ENCODE measurements at places on chromosomes 4 and X.

- DNase-seq: no peak
Measured at GRCh38 chr4:139715746-139716391, 50.2 kb downstream of the MGST2 start.

DNA sequence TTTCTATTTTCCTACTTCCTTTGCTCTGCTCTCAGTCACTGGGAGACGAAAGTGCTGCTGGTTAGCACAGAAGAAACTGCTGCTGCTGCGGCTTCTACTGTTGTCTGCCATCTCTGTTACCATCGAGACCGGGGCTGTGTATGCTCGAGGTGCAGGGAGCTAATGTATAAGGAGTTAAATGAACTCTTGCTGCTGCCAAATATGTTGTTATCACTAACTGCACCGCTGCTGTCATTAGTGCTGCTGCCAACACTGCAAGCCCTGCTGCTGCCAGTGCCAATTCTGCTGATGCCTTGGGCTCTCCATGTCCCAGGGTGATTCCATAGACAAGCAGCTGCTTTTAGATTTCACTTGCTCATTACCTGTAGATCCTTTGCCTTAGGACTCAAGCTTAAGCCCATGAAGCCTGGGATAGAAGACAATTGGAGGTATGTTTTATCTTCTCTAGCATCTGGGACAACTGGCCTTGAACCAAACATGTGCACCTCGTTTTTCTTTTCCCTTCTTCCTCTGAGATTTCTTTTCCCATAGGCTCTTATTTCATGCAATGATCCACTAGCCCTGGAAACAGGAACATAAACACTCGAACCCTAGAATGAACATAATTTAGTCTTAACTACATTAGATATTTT is 107.8 kb downstream of the CCSER1 start:
- no peak for DNase-seq

- no peak for DNase-seq
Measured at GRCh38 chrX:42752730-42753129, 25.2 kb downstream of the PPP1R2C start.

DNA sequence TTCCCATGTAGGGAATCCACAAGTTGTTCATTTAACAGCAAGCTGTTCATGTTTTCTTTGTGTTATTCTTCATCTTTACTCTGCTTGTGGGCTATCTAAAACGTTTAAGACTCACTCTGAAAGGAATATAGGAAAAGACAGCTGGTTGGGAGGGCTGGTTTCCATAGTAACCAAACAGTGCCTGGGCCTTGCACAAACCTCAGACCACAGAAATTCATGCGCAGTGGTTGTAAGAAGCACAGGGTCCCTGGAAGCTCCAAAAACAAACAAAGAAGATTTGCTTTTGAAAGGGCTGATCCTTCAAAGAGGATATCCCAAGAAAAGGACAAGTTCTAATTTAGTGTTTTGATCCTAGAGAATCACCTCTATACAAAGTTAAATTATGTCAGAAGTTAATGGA is 7.8 kb downstream of the SERTM2 start:
- no peak for DNase-seq

DNA sequence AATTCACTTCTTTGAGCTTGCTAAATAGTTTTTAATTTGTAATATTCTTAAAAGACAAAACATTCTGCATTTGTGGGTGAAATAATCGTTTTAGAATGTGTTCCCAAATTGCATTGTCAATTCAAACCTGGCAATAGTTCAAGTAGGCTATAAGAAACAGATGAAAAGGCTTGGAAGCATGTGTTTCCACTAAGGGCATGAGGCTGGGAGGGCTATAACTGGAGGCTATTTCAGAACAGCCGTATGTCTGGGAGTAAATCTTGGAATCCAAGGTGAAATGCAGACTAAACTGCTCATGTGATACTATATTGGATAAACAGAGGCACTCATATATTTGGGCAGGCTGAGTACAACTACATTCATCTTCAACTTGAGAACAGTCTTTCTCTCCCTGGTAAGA is 117.4 kb upstream of the GRPR start:
- no peak for DNase-seq

- DNase-seq: no peak
Measured at GRCh38 chrX:95055991-95056390, 1382.0 kb downstream of the FAM133A start.

- DNase-seq: no peak
Measured at GRCh38 chr4:57159866-57160265, 49.7 kb upstream of the IGFBP7 start.

- DNase-seq: no peak
Measured at GRCh38 chr4:81606166-81606565, 134.5 kb upstream of the RASGEF1B start.

DNA sequence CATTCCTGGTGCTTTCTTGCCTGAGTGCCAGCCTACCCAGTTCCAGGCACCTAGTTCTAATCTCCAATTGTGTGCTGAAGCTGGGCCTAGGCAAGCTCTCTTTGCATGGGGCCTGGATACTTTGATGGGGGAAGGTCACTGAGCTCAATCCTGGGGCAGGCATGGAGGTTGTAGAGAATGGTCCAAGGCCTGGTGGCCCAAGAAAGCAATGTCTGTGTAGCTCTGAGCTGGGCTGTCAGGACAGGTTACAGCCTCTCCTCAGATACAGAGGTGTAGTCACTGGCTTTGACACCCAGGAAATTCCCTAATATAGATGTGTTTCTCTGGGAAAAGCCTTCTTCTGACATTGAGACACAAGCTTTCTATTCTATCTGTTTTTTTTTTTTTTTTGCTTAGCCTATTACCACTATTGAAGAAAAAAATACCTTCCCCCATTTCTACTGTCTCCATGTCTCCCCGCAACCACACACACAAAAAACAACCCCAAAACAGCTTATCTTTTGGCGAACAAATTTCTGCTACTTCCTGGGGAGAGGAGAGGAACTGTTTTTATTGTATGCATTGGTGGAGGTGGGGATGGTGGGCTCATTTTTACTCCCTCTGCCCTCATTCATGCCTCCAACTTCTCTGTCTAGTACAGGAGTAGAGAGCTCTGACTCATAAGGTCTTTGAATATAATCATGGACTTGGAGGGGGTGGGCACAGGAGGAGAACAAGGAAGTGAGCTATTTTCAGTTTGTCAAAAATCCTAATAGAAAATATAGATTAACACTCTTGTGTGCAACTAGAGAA is 66.7 kb upstream of the DHX15 start:
- no peak for DNase-seq

GRCh38 chr4:38968668-38969067 is 63.5 kb downstream of the TMEM156 start:
- no peak for DNase-seq

DNA sequence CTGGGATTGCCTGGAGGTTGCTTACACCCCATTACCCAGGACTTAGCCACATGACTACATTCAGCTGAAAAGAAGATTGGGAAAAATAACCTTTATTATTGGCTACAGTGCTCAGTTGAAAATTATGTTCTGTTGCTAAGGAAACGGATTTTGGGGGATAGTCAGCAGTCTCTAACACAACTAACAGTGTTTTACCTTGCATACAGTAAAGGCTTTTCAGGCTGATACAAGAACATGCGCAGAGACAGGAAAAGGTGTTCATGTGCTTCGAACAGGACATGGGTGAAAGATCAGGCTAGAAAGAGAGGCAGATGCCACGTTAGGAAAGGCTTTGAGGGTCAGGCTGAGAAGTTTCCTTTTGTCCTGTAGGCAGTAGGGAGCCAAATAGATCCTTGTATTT is 14.8 kb upstream of the RHOH start:
- no peak for DNase-seq

- DNase-seq: no peak
Measured at GRCh38 chr4:17400686-17401085, 111.2 kb downstream of the QDPR start.

GRCh38 chr4:22427675-22428074 is 88.2 kb downstream of the ADGRA3 start:
- no peak for DNase-seq

GRCh38 chrX:109384699-109385098 is 97.2 kb downstream of the GUCY2F start:
- no peak for DNase-seq

GRCh38 chr4:26034849-26035248 is 120.8 kb downstream of the SMIM20 start:
- no peak for DNase-seq

GRCh38 chrX:49754233-49754857 is 58.6 kb upstream of the PAGE1 start:
- peak; percentile 14 for DNase-seq

- peak; percentile 27 for DNase-seq
Measured at GRCh38 chr4:138035781-138036258, 206.3 kb downstream of the SLC7A11 start.

- no peak for DNase-seq
Measured at GRCh38 chr4:81256059-81256970, 41.3 kb upstream of the PRKG2 start.

DNA sequence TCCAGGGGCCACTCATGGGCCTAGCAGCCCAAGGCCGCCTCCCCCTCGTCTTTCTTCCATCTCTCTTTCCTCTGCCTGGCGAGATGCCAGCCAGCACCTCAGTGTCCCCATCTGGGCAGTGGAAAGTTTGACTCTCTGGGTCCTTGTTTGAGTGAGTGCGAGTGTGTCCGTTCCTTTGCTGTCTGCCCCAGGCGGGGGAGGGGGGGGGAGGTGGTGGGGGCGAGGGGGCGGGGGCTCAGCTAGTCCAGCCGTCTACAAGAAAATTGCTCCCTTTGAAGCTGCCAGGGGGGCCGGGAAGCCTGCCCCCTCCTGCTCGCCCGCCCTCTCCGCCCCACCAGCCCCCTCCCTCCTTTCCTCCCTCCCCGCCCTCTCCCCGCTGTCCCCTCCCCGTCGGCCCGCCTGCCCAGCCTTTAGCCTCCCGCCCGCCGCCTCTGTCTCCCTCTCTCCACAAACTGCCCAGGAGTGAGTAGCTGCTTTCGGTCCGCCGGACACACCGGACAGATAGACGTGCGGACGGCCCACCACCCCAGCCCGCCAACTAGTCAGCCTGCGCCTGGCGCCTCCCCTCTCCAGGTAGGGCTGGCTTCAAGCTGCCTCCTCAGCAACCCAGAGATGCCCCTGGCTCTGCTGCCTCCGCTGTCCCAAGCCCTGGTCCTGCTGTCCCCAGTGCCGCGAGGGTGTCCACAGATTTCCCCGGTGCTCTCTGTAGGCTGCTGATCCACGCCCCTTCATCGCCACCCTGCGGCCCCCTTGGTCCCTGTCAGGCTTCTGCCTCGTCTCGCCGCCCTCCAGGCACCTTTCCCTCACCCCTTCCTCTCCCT is at the start of gene BGN:
BGN (plus strand) TSS at position 440 of the 821 bp plus-strand sequence. CDS start 9,652 bp downstream, outside the sequence.
- no peak for DNase-seq

- DNase-seq: no peak
Measured at GRCh38 chr4:37002625-37003024, 241.9 kb upstream of the NWD2 start.

- DNase-seq: no peak
Measured at GRCh38 chr4:151668689-151669402, 92.0 kb downstream of the GATB start.

GRCh38 chr4:17807446-17807845 is 3.1 kb downstream of the DCAF16 start:
- no peak for DNase-seq

- no peak for DNase-seq
Measured at GRCh38 chrX:132214518-132214917, 4.7 kb downstream of the RAP2C start.

- no peak for DNase-seq
Measured at GRCh38 chrX:13304052-13304451, 15.8 kb downstream of the ATXN3L start.

GRCh38 chr4:3637326-3638016 is 105.2 kb upstream of the LRPAP1 start:
- DNase-seq: no peak

DNA sequence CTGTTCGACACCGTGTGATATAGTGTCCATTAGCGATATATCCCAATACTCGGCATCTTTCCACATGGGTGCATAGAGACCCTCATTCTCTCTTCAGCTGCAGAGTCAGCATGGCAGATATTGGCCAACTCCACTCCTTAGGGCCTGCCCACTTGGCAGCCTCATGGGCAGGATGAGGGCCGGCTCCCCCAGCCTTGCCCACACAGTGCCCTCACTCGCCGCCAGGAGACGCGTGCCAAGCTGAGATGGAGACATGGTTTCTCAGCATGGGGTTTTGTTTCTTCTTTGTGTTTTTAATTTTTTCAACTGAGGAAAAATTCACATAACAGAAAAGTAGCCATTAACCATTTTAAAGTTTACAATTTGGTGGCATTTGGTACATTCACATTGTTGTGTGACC is 5.3 kb upstream of the PLXNA3 start:
- DNase-seq: no peak

GRCh38 chrX:14022019-14022418 is 7.7 kb downstream of the GEMIN8 start:
- DNase-seq: no peak

- no peak for DNase-seq
Measured at GRCh38 chrX:39773150-39773549, 324.6 kb downstream of the BCOR start.

GRCh38 chrX:121356139-121356849 is 308.9 kb downstream of the GLUD2 start:
- DNase-seq: no peak

DNA sequence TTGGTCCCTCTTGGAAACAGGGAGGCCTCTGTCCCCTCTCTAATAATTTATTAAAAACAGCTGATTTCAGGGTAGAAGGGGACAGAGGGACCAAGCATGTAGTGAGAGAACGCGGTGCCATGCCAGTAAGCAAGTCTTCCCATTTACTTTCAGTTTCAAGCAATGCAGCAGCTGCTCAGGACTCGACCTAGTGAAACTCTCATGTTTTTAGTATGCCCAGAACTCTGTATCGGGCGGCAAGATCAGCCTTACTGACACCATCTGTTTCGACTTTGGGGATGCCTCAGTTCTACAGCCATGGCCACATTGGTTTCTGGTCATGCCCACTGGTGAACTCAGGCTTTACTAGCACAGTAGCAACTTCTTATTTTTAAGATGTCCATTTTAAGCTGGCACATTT is 40.6 kb downstream of the ZNF81 start:
- no peak for DNase-seq

GRCh38 chr4:169626331-169627282 is 6.2 kb downstream of the CLCN3 start:
- DNase-seq: peak; percentile 95

GRCh38 chr4:142781114-142781513 is 65.0 kb downstream of the INPP4B start:
- no peak for DNase-seq

- DNase-seq: no peak
Measured at GRCh38 chrX:10526451-10526850, 93.9 kb downstream of the MID1 start.

DNA sequence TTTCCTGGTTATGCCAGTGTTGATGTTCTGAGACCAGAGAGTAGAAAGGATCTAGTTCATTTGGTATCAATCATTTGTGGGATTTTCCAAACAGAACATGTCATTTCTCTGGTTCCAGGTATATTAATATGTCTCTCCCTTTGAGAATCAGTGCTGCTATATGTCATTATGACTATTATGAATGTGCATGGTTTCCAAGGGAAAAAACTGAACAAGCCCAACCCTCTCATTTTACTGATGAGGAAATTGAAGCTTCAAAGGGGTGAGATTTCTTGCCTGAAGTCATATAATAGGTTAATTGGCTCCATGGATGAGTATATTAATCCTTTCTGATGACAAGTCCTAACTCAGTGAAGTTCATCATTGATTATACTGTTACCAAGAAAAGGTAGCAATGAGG is 31.9 kb downstream of the RUFY3 start:
- DNase-seq: no peak

- no peak for DNase-seq
Measured at GRCh38 chrX:120429776-120430540, 39.1 kb downstream of the LAMP2 start.
